CD4-positive, alpha-beta T cell treated with Interleukin-2 at 100 ng/mL for 4 hours (primary cell): ENCODE measurements at places on chromosomes 7 and 10.

DNA sequence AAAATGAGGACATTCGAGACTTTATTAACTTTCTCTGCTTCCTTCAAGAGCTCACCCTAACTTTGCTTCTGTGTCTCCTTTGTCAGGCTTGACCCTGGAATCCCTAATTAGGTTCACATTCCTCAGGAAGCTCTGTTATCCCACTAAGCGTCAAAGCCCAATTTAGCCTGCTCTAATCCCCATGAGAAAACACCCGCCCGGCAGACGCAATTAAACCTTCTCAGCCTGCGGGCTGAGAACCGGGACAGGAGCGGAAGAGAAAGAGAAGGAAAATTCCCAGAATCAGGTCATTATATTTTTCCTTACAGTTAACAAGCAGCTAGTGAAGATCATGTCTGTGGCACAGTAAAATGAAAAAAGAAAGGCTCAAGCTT is 93.0 kb downstream of the TNS3 start:
- no peak for DNase-seq

DNA sequence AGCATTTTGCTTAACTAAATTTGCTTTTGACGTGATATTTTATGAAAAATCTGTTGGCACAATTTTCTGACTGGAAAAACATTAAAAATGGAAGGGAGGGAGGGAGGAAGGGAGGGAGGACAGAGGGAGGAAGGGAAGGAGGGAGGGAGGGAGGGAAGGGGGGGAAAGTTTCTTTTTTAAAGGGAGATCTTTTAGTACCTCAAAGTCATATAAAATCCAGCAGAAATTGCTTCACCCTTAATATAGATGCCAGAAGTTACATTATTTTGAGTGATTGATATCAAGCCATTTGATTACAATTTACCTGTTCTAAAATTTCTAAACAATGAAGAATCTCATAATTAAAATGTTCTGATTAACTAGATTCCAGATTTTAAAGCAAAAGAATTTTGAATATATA is 68.9 kb downstream of the CABCOCO1 start:
- DNase-seq: no peak

DNA sequence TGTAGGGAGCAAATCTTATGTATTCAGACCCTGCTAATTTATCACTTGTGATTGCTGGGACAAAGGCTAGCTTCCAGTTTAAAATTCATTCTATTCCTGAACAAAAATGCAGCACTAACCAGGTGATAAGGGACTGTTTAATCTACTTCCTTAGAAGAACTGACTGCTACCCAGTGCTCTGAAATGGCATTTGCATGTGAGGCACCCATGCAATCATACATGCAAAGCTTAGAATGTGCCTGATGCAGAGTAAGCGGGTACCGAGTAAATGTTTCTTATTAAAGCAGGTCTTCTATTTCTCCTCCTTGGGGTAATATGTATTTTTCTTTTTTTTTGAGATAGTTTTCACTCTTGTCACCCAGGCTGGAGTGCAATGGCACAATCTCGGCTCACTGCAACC is 54.5 kb downstream of the NEURL1 start:
- no peak for DNase-seq

DNA sequence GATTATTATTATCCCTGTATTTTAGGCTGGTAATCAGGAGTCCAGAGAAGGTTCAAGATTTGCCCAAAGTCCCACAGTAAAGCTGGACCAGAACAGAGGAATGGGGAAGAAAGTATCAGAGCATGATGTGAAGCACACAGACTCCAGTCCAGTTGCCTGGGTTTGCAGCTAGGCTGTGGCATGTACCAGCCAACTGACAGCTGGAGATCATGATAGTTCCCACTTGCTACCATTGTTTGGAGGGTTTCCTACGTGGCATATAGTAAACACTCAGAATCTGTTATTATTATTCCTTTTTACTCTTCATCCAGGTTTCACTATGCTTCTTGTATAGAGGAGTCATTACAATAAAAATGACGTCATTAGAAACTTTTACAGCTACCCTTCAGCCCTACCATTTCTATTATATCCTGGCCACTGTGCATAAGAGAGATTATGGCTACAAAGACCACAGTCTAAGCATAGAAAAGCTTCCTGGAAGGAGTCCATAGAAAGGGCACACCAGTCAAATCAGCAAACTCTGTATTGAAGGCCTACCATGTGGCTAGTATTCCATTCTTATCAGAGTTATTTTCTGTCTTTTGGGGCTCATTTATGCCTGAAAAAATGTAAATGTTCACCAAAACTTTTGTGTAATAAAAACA is 66.6 kb downstream of the MTPN start:
- no peak for DNase-seq

DNA sequence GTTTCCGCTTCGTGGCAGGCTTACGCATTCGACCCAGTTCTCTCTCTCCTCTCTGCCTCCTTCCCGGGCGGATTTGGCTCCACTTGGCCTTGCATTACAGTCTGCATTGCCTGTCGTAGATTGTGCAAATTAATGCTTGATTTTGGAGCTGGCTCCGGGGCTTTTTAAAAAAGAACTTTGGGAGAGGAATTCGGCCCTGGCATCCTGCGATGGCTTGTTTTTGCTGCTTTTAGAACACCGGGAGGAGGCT is 767 bp downstream of the EIF4EBP2 start:
- DNase-seq: no peak

DNA sequence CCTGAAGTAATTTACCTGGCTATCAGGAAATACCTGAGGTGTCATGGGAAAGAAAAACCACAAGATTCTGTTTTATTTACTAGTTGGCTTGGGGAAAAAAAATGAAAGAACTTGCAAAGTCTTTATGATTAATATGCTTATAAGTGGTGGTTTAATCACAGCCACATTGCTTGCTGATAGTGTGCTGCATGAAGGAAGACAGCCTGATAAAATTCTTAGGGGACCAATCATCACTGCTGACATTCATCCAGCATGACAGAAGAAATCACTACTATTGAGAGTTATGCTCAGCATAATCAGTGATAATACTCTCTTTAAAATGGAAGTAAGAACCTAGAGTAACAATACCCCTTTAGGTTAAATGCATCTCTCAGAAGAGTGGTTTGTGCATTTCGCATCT is 150.2 kb upstream of the LRRN3 start:
- no peak for DNase-seq

GRCh38 chr7:128053023-128053422 is 21.8 kb upstream of the LRRC4 start:
- DNase-seq: no peak

DNA sequence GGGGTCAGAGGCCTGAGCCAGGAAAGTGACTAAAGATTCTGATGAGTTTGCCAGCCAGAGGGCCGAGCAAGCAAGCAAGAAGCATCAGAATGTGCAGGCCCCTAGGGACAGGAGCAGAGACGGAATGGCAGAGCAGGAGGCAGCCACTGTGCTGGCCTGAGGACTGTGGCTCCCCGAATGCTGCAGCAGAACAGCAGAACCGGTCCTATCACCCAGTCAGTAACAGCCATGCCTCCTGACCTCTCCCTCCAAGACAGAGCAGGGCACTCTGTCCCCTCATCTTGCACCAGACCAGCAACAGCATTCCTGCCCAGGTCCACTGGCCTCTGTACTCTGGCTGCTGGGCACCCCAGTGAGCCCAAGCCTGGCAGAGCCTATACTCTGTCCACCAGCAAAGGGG is 85.9 kb downstream of the ARHGAP22 start:
- no peak for DNase-seq

DNA sequence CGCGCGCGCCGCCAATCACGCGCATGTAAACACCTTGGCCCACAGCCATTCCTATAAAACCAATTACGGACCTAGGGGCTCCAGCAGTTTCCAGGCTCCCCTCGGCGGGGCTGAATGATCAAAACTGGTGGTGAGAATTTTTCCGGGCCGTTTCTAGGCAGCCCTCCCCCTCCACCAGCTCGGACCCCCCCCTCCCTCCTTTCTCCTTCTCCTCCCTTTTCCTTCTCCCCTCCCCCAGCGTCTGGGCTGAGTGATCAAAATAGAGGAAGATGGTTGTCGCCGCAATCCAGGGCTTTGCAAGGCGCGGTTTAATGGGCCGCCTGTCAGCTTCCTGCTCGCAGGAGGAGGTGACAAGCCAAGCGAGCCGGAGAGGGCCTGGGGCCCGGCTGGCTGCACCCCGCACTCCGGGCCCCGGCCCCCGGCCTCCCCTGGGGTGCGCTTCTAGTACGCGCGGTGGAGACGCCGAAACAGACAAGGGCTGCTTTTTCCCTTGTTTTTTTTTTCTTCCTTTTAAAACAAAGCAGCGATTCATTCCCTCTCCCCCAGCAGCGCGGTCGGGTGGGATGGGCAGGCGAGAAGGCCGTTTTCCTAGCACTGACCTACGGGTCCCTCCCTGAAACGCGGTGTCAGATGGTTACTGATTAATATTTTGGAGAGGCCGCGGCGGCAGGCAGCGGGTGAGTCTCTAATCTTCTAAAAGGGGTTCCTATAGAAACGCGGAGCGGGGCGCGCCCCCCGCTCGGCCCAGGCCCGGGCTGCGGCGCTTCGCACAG is 528 bp upstream of the TNRC18 start:
- peak; percentile 46 for DNase-seq

DNA sequence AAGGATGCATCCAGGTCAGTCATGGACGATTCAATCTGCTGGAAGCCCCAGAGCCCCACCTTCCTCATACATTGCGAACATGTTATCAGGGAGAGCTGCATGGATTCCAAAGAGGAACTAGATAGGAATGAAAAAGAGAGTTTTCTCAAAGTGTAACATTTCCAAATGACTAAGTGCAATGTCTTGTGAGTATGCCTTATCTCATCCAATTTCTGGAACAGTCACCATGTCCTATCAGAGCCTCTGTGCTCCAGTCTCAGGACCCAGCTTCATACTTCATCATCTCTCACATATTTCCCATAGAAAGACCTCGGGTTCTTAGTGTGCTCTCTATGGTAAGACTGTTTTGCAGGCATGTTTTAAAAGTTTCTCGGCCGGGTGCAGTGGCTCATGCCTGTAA is 26.8 kb downstream of the ZC3HC1 start:
- no peak for DNase-seq

- DNase-seq: no peak
These were observed 143.1 kb downstream of the BMPER start for GRCh38 chr7:34048445-34048844.

GRCh38 chr10:79547973-79548372 is 12.2 kb downstream of the SFTPA2 start:
- peak; percentile 1 for DNase-seq

GRCh38 chr7:50914460-50914859 is 131.8 kb upstream of the GRB10 start:
- no peak for DNase-seq

DNA sequence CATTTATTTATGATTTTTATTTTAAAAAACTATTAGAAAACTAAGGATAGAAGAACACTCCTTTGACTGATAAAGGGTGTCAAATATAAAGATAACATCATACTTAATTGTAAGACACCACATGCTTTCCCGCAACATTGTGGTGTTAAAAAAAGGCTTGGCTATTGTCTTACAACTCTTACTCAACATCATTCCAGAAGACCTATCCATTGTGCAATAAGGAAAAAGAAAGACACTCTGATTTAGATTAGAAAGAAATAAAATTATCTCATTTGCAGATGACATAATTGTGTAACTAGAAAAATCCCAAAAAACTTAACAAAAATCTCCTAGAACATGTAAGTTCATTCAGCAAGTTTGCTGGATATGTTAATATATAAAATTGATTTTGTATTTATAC is 296.7 kb upstream of the GNAI1 start:
- no peak for DNase-seq

DNA sequence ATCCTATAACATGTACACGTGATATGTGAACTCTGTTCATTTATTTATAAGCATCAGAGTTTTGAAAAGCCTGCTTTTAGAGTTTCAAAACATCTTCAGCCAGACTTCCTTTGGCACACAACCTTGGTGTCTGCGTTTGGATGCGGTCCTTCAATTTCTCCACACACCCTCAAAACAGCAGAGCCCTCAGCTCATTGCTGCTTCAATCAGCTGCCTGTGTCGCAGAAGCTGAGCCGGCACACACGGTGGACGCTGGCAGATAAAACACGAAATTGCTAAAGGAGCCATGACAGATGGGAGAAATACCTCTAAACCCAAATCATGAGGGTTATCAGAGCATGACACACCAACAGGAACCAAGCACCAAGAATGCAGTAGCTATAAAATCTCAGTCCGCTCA is 396.4 kb upstream of the AKR1E2 start:
- no peak for DNase-seq

- no peak for DNase-seq
These were observed 28.9 kb upstream of the SAMD9L start for GRCh38 chr7:93176992-93177580.

DNA sequence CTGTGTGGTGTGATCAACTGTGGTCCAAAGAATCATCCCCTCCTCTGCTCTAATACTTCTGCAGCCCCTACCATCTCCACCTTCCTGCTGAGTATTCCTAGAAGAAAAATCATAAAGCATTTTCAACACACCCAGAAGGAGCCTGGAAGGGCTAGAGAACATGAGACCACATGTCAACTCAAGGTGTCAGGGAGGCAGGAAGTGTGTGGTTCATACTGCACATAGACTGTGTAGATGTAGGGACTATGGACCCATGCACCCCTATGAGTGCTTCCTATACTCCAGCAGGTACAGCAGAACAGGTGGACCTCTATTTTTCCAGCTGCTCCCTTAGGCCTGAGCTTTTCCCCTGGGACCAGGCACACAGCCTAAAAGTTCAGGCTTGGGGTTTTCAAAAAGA is 2.6 kb upstream of the ZNF746 start:
- DNase-seq: peak; percentile 13

DNA sequence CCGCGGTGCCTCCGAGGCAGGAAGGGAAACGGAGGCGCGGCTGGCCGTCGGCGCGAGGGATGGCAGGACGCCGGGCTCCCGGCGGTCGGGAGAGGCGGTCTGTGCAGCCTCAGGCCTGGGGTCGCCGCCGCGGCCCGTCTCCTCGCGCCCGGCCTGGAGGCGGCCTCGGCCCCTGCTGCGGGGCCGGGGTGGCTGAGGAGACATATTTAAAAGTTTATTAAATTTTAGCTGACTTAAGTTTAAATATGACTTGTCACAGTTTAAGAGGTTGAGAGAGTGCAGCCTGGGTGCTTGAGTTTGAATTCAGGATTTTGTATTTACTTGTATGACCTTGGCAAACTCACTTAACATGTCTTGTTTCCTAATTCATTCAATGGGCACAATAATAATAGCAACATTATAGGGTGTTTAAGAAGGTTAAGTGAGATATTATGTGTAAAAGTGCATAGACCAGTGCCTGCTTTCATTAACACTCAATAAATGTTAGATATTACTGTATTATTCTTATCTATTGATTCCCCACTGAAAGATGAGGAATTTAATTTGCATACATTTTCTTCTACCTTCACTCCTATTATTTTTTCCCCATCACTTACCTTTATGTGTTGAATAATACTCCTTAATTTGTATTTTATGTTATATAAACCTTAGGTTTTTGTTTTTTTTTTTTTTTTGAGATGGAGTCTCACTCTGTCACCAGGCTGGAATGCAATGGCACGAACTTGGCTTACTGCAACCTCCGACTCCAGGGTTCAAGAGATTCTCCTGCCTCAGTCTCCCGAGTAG is 718 bp downstream of the DYNC2I1 start:
- DNase-seq: no peak

GRCh38 chr7:110534241-110534931 is 556.5 kb upstream of the LRRN3 start:
- no peak for DNase-seq
